D721Med (cell line): ENCODE measurements at places on chromosomes 11 and 22.

GRCh38 chr11:22957786-22958185, 97.5 kb upstream of the CCDC179 start:
- DNase-seq: no peak

GRCh38 chr11:64771861-64772260, 6.5 kb downstream of the SF1 start:
- DNase-seq: no peak

DNA sequence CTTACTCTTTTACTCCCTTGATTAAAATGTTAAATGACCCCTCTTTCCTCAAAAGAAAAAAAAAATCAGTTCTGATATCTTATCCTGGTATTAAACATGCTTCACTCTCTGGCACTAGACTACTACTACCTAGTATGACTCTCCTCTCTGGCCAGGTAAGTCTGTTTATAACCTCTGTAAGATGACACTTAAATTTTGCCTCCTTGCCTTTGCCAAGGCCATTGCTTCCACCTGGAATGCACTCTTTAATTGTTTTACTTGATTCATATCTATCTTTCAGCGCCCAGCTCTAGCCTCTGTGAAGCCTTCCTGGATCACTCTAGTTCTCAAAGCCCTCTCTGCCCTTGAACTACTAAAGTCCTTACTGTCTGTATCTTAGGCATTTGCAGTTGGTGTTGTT, 170.4 kb downstream of the ETS1 start:
- DNase-seq: no peak

DNA sequence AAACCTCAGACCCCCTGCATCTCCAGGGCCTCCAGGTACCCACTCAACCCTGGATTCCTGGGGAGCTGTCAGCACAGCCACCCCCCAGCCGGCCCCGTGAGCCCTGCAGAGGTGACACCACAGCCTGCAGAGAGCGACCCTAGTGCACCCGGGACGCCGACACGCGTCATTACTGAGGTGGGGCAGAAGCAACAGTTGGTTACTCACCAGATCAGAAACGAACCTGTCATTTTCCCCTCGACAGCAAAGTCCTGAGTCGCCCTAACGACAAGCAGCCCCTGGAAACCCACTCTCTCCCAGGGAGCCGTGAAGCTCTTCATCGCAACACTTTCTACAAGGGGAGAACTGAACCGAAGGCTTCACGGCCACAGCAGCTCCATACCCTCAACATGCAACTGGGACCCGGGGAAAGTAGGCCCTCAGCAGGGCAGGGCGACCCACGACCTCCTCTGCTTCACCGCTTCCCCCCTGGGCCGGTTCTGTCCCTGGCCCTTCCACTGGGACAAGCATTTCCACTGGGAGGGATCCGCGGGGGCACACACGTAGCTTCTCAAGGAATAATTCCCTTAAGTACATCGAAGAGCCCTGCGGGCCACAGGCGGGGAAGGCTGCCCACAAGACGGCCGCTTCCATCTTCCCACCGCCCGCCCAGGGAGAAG, 1.6 kb downstream of the BRD1 start:
- DNase-seq: no peak

DNA sequence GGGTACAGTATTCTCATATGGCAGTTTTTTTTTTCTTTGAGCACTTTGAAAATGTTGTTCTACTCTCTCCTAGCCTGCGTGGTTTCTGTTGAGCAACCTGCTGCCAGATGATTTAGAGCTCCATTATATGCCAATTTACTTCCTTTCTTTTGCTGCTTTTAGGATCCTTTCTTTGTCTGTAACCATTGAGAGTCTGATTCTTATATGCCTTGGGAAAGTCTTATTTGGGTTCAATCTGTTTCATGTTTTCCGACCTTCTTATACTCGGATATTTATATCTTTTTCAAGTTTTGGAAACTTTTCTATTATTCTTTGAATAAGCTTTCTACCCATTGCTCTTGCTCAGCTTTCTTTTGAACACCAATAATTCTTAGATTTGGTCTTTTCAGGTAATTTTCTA, 138.1 kb upstream of the RAG2 start:
- no peak for DNase-seq

DNA sequence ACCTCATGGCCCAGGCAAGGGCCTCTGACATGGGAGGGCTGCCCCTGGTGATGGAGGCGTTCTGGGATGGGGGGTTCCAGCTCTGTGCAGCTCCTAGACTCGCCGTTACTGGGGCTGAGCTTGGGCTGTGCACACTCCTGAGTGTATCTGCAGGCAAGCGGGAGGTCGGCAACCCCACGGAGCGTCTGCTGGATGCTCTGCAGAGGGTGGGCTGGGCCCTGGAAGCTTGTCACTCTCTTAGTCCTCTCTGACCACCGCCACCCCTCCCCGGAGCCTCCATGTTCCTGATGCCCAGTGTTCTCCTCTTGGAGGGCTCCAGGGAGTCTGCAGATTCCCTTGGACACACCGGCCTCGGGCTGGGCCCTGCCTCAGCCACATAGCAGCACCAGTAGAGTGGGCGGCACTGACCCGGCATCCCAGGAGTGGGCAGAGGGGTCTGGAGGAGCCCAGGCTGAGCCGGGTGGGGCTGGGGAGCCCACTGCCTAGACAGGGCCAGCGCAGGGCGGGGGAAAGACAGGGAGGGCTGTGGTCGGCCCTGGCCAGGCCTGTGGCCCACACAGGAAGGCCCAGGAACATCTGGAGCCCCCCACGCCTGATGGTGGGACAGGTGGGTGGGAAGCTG, 20.6 kb upstream of the MUC5B start:
- no peak for DNase-seq

- no peak for DNase-seq
Observed at GRCh38 chr22:29831958-29832357, 6.1 kb downstream of the ASCC2 start.

DNA sequence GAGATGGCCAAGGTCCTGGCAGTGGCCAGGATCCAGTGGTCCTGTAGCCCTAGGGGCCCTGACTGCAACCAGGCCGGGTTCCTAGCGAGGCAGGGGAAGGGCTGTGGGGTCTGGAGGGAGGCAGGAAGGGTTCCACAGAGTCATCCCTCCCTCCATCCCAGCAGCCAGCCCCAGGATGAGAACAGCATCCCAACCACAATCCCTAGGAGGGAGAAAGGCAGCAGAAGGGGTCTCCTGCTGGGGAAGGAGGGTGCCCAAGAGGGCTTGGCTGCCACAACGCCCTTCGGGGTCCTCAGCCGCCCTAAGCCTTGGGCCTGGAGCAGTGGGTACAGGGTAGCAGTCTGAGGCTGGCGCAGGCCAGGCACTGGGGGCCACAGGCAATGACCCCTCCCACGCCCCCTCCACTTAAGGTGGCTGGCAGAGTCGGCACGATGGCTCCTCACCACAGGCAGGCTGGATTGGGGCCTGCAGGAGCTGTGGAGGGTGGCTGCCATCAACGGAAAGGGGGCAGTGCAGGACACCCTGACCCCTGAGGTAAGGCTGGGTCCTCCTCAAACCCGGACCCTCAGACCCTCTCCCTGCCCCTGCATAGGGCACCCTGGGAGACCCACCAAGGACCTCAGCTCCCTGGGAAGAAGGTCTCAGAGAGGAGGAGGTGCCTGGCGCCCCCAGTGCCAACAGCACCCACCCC, 7.2 kb downstream of the SLC22A12 start:
- DNase-seq: no peak

DNA sequence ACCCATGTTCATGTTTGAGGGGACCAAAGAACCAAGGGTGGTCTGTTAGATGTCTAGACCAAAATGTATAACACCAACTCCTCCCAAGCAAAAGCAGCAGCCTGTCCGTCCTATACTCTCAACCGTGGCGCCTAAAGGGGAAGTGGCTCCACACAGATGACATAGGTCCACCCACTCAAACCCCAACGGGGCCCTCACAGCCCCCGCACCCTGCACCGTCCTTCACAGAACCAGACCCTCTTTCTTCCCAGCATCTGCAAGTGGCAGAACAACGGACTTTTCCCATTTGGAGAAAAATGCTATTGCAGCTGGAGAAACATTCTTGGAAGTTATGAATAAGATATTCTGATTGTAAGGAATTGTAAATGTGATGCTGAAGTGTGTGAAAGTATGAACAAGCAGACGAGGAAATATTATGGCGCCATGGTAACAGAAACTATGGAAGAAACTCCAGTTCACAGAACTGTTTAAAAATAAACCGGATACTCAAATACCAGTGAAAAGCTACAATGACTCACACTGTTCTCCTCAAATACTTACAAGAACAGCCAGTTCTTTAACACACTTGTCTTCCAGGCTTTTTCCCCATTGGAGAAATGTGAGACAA, 76.5 kb upstream of the ARFGAP3 start:
- DNase-seq: no peak

- DNase-seq: no peak
Observed at GRCh38 chr11:74546752-74547151, 45.6 kb upstream of the POLD3 start.

GRCh38 chr22:17846326-17846992, 72.2 kb upstream of the BID start:
- DNase-seq: no peak

GRCh38 chr11:2190657-2191471, 19.2 kb upstream of the TH start:
- no peak for DNase-seq

- no peak for DNase-seq
Observed at GRCh38 chr11:16193897-16194381, 162.4 kb downstream of the SOX6 start.

DNA sequence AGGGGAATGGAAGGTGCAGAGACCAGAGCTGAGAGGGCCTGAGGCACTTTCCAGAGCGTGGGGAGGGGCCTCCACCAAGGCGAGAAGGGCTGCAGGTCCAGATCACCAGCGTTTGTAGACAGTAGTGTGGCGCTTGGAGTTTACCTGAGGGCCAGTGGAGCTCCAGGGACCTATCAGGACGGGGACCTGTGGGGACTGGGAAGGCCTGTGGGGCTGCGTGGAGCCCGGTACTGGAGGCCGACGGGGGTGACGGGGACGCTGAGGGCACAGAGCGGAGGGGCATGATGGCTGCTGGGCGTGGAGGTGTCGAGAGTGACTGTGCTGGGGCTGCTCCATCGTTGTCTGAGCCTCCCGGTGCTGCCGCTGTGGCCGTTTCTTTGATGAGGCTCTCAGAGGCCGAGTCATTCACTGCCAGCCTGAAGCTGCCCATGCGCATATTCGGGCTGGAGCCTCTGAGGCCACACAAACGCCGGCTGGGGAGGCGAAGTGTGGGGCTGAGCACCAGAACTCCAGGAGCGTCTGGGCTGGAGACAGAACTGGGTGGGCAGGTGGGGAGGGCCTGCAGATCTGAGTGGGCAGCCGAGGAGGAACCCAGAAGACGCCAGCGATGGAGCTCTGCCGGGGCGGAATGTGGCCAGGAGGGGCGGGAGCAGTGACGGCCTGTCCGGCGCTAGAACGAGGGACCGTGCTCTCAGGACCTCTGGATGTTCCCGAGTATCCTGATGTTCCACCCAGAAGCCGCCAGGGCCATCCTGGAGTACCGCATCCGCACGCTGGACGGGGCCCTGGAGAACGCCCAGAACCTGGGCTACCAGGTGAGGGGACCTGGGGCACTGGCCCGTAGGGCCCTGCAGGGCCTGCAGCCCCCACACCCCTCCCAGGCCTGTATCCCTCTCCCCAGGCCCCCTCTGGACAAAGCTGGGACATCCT, 2.6 kb downstream of the PGGHG start:
- no peak for DNase-seq

GRCh38 chr22:50483977-50484853, 2.4 kb upstream of the MIOX start:
- DNase-seq: no peak

DNA sequence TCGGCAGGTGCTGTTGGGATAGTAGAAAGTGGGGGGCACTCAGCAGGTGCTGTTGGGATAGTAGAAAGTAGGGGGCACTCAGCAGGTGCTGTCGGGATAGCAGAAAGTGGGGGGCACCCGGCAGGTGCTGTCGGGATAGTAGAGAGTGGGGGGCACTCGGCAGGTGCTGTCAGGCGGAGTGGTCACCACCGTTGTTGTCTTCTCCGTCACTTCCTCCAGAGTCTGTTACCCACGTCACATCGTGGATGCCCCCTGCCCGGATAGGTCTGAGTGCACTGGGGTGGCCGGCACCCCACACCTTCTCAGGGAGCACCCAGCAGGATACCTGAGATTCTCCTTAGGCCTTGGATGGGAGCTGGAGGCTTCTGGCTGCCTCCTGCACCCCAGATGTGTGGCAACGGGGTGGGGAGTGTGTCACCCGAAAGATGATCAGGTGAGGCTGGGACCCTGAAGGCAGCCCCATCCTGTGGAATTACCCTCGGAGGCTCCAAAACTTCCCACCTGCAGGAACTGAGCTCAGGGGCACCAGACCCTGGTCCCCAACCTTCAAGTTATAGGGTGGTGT, 24.1 kb upstream of the KRTAP5-7 start:
- DNase-seq: no peak

- no peak for DNase-seq
Observed at GRCh38 chr11:27949951-27950738, 157.8 kb downstream of the KIF18A start.

GRCh38 chr11:44834846-44835245, 108.1 kb downstream of the TSPAN18 start:
- no peak for DNase-seq

GRCh38 chr11:10076458-10077141, 217.4 kb downstream of the SBF2 start:
- no peak for DNase-seq

DNA sequence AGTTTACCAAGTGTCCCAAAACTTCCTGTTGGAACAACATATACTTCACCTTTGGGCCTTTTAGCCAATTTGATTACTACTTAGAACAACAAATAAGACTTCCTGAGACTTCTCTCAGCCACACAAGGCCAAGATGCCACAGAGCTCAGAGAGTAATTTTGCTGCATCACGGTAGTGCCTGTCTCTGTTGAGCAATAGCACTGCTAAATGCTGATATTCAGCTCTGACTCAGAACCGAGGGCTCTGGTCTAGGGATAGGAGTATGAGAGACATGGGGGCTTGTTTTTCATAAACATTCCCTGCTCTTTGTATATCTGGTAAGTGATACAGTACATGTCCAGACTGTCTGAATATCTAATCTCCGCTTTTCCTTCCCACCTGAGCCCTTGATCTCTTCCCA, 260.4 kb upstream of the ARHGAP20 start:
- no peak for DNase-seq

DNA sequence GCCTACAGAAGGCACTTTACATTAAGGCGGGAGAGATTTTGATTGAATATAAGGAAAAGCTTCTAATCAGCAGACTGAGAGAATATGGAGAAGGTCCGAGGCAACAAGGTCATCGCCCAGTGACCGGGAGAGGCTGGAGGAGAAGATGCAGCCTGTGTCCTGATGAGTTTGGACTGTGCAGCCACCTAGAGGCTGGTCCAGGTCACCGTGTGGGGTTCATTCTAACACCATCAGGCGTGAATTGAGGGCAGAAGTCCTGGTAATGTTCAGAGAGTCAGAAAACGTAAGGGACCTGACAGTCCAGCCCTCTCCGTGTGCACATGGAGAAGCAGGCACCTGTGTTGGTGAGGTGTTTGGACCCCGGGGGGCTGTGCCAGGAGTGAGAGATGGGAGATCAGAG, 102.7 kb downstream of the FEZ1 start:
- DNase-seq: no peak

DNA sequence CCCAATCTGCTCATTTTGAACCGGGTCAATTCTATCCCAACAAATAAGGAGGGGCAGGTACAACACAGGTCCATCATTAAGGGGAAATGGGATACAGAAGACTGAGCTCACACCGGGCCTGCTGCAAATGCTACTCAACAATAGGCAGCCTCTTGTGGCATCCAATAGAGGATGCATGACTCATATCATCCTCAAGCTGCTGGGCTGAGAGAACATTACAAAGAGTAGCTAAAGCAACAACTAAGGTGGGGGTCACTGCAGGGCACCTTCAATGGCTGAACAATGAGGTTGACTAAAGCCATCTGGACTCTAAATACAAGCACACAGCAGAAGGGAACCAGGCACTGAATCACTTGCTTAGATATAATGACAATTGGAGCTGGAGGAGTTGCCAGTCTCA, 130.1 kb upstream of the SYN3 start:
- no peak for DNase-seq

GRCh38 chr11:77472991-77473800, 698 bp downstream of the PAK1 start:
- peak; percentile 36 for DNase-seq
